ENCODE measurements at places on chromosomes 1 and 21. TPM values are rescaled to one million over a fixed set of nuclear protein-coding genes. Genes with fewer than 3 reads are reported as not detected.

DNA sequence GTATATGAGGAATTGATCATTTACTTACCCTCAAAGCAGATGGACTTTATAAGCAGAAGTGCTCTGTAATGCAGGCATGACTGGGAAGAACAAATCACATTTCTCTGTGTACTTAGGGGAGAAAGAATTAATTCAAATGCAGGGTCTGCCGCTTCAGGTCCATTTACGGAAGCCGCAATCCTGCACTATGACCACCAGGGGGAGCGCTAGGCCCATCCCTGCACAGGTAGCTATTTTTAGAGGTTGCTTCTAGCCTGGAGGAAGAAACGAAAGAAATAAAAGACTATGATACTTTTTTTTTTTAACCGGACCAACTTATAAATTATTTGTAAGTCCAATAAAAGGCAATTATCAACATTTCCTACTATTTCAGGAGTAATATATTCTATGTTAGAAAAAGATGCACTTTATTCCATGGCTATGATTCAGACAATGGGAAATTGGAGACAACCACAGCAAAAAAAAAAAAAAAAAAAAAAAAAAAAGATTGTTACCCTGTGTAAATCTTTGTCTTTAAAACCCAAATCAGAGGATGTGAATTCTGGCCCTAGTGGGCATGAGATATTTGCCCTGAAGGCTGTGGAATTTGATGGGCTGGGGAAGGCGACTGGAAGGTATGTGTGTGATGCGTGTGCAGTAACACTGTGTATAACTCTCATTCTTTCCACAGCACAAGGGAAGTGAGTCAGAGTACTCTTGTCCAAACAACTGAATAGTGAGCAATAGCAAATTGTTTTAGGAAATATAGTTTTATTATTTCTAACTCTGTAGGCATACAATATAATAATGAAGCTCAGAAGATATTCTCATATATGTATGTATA lies 12.9 kb upstream of the FYB2 start:
- DNase-seq, result peak; percentile 47

- DNase-seq, result no peak
Observed at GRCh38 chr21:14547834-14548513, 1.9 kb upstream of the SAMSN1 start.

DNA sequence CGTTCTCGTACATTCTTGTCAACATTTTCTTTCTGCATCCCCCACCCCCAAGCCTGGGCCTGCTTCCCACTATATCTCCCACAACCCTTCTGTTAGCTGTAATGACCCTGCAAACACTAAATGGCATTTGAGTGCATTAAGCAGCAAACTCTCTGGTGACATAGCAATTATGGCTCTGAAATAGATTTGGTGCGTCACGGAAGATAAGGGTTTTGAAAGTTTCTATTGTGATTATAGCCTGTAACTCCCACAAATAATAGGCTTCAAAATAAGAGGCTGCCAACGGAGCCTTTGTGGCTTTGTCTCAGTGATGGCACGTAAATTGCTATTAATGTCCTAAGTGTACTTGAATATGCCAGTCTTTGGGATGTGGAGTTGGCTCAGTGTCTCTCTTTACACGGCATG lies 277.6 kb downstream of the PBX1 start:
- no peak for DNase-seq

ARTN gene
- 0.14 TPM for total RNA-seq

Data from left ventricle myocardium inferior (tissue), 1 donor.